Inflammatory macrophage (primary cell): ENCODE measurements at places on chromosomes 4 and X.

DNA sequence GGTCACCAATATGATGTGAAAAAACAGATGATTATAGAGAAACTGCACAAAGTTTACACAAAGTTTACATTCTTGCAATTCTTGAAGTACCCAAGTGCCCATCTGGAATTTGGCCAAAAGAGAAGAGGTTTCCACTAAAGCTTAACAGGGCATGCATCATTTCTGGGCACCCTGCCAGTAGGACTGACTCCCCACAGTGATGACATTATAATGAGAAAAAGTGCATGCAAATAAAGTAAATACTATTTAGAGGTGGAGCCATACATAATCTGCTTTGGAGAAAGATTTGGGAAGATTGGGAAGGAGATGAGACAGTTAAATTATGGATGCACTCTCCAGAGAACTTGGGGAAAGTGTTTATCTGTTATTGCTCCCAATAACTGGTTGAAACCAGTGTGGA is 93.7 kb upstream of the TRPC3 start:
- DNase-seq, result no peak

DNA sequence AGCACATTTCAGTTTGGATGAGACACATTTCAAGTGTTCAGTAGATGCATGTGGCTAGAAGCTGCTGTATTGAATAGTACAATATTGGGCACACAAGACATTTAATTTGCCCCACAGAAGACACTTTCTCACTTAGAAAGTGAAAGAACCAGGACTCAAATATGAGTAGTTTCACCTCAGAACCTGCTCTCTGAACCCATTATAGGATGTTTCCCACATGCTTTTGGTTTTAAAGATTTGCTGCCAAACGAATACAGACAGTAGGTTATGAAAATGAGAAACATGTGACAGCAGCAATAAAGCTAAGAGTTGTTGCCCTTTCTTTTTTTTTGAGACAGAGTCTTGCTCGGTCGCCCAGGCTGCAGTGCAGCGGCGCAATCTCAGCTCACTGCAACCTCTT is 32.3 kb downstream of the C4orf54 start:
- DNase-seq, result no peak

DNA sequence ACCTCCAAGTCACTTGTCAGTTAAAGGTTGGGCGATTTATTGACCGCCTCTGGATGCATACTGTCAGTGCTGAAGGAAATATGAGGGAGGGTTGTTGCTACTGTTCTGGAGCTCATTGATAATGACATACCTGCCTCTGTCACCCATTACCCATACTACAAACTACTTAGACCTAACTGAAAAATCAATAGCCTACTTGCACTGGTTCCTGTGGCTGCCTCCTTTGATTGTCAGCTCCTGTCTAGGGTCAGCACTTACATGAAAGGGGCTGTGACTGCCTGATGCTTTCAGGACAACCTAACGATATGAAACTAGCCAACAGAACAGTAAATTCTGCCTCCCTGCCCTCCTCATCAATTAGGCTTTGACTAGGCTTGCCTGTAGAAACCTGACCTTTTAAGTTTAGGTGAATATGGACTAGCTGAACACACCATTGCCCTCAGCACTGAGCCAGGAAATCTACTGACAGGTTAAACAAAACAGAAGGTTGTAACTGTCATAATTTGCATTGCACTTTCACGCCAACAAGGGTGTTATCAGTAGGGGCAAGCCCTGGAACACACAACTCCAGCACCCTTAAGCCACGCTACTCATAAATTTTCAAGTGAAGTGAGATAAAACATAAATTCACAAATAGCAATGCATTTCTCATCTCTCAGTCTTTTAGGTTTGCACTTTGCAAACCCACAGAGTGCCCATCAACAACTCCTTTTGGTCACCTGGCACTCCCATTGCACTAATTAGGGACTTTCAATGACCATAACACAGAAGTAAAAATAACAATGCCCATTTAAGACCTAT is 9.0 kb upstream of the MAB21L2 start:
- no peak for DNase-seq

GRCh38 chr4:4613641-4614286 is 71.9 kb upstream of the STX18 start:
- no peak for DNase-seq

DNA sequence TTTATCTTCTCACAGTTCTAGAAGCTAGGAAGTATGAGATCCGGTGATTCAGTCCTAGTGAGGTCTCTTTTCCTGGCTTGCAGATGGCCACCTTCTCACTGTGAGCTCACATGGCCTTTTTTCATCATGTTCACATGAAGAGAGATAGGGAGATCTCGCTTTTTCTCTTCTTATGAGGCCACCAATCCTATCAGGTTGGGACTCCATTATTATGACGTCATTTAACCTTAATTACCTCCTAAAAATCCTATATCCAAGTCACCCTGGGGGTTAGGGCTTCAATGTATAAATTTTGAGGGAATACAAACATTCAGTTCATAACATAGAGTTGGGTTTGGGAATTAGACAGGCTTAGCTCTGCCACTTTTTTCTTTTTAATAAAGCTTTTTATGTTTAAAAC is 6.0 kb upstream of the BTC start:
- DNase-seq, result no peak

GRCh38 chr4:145219090-145219489 is 38.7 kb upstream of the OTUD4 start:
- no peak for DNase-seq
